Central memory CD8-positive, alpha-beta T cell (primary cell): ENCODE measurements at places on chromosomes 2 and 18.

- no peak for DNase-seq
These were observed 162.6 kb upstream of the FN1 start for GRCh38 chr2:215598376-215598975.

- no peak for DNase-seq
These were observed 114.7 kb downstream of the CSRNP3 start for GRCh38 chr2:165584126-165584654.

DNA sequence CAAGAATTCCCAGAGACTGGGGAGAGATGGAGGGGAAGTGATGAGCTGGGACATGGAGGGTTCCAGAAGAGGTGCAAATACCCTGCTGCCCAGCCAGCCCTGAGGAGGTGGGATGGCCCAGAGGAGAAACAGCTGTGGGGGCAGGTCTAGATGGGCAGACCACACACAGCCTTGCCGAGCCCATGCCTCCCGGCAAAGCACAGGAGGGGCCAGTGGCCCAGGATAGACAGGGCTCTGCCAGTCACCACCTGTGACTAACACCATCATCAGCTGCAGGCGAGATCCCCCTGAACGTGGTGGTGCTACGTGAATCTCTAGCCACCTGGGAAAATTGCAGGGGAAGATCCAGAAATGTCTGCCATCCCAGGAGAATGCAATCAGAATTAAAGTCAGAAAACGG is 39.4 kb downstream of the SCTR start:
- no peak for DNase-seq

DNA sequence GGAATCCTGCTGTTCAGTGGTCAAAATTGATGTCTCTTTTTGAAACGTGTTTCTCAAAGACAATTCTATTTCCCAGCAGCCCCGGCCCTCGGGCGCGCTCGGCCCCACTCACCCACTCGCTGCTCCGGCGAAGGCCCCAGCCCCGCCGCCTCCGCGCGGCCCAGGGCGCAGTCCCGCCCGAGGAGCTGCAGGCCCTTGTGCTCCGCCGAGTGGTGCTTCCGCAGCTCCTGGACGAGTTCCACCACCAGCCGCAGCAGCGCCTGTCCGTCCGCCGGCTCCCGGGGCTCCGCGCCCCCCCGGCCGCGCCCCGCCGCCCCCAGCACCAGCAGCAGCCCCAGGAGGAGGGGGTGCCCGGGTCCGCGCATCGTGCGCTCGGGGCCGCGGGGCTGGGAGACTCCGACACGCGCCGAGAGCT is 413 bp downstream of the ALKAL2 start:
- no peak for DNase-seq

DNA sequence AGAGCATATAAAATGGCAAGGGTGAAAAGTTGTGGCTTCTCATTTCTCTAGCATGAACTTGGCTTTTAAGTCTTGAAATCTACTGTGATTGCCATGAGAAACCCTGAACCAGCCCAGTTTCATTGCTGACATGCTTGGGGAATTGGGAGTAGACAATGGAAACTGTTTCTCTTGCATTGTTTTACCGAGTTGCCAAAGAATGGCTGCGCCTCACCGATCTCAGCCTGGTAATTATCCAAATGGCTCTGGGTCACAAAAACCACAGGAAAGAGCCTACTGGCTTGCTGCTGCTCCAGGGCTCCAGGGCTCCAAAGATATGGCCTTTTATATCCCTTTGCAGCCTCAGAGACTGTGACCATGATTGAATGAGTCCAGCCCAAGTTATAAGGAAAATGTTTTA is 310.4 kb upstream of the NT5C1B start:
- no peak for DNase-seq

DNA sequence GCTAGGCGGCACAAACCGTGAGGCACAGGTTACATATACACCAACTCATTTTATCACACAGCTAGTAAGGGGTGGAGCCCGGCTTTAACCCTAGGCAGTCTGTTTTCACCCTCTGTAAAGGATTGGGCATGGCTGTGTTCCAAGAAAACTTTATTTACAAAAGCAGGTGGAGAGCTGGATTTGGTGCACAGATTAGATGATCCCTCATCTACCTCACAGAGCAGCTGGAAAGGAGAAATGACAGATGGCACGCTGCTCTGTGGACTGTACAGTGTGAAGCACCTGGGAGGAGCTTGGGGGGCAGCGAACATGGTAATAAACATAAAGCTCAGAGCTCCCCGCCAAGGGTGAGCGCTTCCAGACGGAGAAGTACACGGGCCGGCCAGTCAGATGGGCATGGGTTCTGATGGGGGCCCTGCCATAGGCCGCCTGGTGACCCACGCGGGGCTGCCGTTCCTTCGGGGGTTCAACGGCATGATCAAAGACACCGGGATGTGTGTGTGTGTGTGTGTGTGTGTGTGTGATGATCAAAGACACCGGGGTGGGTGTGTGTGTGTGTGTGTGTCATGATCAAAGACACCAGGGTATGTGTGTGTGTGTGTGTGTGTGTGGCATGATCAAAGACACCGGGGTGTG is 862 bp upstream of the TMEM177 start:
- DNase-seq = no peak

DNA sequence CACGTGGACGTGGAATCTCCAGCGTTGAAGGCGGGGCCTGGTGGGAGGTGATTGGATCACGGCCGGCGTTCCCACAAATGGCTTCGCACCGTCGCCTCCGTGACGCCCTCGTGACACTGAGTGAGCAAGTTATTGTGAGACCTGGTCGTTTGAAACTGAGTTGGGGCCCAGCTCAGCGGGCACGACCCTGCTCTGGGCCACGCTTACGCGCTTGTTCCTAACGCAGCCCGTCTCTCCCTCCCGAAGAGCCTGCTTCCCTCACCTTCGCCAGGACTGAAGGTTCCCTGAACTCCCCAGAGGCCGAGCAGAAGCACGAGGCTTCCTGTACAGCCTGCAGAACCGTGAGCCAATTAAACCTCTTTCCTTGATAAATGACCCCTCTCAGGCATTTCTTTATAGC is 121.8 kb downstream of the RTP5 start:
- DNase-seq = no peak

DNA sequence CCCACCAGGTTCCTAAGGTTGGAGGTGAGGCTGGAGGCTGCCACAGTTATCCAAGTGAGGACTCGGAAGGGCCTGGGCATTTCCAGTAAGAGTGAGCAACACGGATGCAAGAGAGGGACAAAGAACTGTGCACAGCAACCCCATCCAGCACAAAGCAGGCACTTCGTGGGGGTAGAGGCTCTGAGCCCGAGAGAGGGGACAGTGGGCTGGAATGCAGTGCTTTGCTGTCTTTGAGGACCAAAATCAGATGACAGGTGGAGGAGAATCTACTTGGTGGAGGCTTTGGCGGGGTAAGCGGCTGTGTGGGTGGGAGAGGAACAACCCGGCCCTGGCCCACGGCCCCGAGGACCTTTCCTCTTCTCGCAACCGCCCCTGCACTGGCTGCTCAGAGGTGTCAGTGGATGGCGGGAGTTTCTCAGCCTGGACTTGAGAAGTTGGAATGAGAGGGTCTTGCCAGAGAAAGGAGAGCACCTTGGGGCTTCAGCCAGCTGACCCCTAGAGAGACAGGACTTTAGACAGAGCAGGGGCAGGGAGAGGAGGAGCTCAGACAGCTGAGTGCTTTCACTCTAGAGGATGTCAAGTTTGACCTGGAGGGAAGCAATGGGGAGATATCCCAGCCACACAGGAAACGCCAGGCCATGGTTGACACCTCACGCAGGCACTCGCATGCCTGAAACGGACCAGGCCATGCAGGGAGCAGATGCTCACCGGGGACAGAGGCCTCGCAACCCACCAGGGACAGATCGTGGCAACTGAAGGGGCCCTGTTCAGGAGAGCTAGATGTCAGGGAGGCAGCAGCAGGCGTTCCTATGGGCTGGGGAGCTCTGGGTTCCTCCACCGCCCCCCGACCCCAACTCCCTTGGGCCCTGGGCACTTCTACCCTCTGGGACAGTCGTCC is 11.6 kb downstream of the RAMP1 start:
- no peak for DNase-seq

DNA sequence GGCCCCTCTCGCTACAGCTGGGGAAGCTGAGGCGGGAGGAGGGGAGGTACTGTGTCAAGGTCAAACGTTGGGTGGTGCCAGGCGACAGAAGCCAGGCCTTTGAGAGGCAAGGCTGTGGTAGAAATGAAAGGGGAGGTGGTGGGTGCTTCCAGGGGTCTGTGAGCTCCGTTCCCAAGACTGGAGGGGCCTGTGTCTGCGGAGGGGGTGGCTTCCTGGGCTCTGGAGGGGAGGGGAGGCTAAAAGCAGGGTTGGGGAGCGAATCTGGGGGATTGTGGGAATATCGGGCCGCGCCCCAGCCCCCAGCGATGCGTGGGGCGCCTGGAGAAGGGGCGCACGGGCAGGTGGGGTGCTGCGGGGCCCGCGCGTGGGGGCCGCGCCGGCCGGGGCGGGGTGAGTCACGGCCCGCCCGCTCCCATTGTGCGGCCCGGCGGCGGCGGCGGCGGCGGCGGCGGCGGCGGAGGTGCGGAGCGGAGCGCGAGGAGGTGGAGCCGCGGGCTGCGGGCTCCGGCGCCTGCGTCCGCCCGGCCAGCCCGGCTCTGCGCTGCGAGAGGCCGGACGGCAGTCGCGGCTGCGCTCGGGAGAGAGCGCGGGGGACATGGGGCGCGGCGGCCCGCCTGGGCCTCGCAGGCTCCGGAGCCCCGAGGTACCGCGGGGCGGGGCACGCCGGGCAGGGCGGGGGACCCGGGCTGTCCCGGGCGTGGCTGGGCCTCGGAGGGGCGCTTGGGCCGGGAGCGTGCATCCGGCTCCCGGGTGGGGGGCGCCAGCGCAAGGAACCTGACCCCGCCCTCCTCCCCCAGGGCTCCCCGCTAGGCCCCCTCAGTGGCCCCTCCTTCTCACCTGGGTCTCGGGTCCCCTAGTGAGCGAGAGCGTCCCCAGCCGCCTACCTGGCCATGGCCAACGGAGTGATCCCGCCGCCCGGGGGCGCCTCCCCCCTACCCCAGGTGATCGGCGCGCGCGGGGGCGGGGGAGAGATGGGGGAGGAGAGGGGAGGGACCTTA is at the start of gene SLC4A3:
TSS of gene SLC4A3 (plus strand) at position 528 of the 998 bp plus-strand sequence. CDS start at position 891, 363 bp downstream.
- DNase-seq = no peak

- DNase-seq = no peak
These were observed 353.1 kb upstream of the FANCL start for GRCh38 chr2:58594175-58594574.

DNA sequence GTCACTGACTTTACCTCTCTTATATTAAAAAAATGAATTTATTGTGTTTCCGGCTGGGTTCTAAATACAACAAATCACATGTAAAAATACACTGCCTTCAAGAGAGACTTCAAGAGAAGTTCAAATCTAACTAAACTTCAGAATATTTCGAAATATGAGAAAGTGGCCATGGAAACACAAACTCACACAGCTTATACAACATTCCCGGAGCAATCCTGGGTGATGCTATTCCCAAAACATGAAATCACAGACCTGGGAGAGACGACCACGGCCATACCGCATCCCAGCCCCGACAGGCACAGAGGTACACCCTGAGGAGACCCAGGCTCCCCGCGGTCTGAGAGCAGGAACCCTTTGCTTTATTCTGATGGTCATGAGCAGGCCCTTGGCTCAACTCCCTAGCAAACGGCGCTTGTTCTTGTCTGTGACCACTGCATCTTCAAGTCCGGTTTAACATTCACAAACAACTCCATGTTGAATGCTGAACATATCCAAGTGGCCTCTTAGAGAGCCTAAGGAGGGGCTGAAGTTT is 185.4 kb upstream of the REV1 start:
- no peak for DNase-seq

DNA sequence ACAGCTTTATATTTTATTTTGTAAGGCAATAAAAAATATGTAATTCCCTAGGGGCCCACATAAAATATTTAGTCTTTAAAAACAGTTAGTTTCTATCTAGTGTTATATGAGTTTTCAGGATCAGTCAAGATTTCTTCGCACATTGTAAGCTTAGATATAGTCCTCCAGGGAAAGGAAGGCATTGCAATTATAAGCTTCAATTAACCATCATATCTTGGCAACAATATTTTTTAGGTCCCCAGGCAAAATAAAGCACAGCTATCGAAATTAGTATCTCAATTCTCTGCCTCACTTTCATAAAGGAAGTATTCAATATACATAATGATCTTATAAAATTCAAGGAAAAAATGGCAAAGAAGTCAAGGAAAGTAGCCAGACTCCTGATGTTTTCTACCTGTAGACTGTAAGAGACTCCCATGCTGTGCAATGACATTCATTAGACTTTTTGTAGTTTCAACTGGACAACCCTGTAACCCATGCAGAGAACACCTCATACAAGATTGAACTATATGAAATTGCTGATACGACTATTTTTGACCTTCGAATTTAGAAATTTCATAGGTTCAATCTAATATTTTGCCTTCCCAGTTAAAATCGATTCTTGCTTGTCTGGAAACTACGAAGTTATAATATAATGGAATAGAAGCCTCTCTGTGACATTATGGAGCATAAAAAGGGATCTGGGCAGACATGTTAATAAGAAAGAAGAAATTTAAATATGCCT is 96.8 kb downstream of the UNC80 start:
- no peak for DNase-seq

DNA sequence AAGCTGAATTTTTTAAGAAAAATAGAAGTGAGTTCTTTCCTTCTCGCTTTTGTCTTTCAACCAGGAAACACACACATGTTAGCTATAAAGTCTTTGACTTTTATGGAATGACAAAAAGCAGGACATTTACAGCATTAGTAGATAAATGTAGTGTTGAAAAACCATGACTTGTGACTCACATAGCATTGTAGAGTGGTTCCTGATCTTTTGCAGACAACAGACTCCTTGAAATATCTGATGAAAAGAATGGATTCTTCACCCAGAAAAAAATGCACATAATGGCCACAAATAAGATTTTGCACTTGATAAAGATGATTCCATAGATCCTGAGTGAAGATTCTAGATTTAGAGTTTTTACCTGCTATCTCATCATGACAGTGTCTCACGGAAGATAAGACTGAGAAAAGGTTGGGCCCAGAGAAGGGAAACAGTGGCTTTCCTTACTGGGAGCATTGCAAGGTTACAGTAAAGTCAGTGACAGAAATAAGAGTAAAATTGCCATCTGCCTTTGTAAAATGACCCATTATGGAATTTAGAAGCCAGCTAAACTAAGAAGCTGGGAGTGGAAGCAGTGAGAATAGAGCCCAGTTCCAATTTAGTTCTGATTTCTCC is 14.0 kb downstream of the SMARCAL1 start:
- no peak for DNase-seq

GRCh38 chr18:10495936-10496335 is 29.9 kb upstream of the NAPG start:
- DNase-seq = no peak

GRCh38 chr2:215754546-215754945 is 258.8 kb downstream of the MREG start:
- DNase-seq = no peak

GRCh38 chr2:48886919-48887318 is 131.4 kb upstream of the LHCGR start:
- DNase-seq = no peak

DNA sequence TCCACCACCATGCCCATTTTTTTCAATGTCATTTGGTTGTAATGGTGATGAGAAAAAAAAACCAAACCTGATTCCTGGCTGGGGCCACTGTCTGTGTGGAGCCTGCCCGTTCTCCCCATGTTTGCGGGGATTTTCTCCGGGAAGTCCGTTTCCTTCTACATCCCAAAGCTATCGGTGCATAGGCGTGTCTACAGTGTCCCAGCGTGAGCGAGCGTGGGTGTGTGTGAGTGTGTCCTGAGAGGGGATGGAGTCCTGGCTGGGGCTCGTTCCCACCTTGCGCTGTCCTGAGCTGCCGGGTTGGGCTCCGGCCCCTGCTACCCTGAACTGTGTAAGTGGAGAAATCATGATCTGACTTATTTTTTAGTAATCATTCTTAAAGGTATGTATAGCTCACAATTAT is 7.3 kb upstream of the ZAP70 start:
- DNase-seq = no peak
